ENCODE measurements at places on chromosomes 2 and 18.

- no peak for DNase-seq
These were observed 638 bp downstream of the CEP192 start for GRCh38 chr18:12991821-12992179.

DNA sequence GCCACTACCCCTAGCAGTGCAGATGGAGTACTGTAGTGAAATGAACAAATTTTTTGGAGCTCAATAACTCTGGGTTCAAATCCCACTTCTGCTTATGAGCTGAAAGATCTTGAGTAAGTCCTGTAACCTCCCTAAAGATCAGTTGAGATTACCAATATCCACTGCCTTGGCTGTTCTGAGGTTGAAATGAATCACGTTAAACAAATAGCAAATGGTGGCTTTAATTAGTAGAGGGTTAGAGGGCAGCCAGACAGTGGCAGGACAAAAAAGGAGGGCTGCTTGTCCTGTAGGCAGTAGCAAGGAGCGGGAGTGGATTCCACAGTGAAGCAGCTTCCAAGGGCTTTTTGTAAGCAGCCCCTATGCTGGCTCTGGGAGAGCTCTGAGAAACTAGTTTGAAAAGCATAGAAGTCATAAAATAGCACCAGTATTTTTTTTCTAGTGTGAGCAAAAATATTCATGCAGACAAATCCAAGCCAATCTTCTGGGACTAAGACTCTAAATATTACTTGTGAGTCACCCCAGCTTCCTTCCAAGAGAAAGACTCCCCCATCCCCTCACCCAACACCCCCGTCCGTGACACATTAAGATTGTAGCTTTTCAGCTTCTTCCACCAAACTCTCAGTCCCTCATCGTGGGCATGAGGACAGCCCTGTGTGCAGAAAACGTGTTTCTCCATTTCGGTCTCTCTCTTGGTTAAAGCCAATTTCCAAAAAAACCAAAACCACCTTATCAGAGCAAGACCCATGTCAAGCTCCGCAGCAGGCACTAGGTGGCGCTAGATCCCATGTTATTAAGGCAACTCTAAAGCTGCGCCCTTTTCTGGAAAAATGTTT, 123.5 kb upstream of the LGALSL start:
- DNase-seq: peak; percentile 47

DNA sequence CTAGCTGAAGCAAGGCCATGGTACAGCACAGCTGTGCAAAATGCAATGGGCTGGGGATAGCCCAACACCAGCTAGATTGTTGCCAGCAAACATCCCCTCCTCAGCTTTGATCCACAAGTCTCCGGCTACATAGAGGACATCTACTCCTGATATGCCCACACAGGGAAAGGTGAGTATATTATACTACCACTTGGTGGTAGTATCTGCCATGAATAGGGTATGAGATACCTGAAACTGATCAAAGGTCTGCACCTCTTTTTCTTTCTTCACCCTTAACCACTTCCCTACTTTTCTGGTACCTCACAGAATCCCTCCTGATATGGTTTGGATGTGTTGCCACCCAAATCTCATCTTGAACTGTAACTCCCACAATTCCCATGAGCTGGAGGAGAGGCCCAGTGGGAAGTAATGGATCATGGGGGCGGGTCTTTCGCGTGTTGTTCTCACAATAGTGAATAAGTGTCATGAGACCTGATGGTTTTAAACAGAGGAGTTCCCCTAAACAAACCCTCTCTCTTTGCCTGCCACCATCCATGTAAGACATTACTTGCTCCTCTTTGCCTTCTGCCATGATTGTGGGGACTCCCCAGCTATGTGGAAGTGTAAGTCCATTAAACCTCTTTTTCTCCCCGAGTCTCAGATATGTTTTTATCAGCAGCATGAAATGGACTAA, 279.6 kb downstream of the TXNL1 start:
- no peak for DNase-seq

GRCh38 chr2:159032580-159032979, 64.1 kb downstream of the TANC1 start:
- DNase-seq: no peak

DNA sequence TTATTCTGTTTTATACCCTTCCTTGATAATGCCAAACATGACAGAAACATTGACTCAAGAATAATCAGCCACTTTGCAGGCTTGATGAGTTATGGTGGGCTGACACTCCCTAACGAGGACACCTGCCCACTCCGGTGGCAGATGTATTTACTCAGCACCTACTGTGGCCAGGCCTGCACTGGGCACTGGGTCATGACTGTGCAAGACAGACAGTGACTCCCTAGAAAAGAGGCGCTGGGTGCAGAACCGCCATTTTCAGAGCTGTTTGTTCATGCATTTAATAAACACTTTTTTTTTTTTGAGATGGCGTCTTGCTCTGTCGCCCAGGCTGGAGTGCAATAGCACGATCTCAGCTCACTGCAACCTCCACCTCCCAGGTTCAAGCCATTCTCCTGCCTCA, 32.5 kb downstream of the SNED1 start:
- DNase-seq: no peak

- DNase-seq: no peak
These were observed 1085.4 kb upstream of the NRXN1 start for GRCh38 chr2:52117299-52117698.

GRCh38 chr2:132519566-132519965, 103.0 kb downstream of the GPR39 start:
- no peak for DNase-seq

DNA sequence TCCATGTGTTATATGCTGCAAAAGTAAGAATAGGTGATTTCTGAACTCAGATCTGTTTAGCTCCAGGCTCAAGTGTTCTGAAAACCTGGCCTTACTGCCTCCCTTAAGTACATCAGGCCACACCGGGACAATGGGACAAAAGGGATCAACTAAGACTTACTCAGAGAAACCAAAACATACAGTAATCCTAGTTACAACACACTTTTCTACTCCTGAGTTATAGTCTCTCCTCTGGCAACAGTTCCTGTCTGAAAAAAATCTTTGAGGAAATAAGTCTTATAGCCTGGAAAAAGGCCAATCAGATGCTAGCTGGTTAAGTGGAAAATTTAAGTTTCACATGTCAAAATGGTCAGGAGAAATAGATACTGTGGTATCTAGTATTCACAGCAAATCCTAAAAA, 5.6 kb downstream of the METTL5 start:
- no peak for DNase-seq

DNA sequence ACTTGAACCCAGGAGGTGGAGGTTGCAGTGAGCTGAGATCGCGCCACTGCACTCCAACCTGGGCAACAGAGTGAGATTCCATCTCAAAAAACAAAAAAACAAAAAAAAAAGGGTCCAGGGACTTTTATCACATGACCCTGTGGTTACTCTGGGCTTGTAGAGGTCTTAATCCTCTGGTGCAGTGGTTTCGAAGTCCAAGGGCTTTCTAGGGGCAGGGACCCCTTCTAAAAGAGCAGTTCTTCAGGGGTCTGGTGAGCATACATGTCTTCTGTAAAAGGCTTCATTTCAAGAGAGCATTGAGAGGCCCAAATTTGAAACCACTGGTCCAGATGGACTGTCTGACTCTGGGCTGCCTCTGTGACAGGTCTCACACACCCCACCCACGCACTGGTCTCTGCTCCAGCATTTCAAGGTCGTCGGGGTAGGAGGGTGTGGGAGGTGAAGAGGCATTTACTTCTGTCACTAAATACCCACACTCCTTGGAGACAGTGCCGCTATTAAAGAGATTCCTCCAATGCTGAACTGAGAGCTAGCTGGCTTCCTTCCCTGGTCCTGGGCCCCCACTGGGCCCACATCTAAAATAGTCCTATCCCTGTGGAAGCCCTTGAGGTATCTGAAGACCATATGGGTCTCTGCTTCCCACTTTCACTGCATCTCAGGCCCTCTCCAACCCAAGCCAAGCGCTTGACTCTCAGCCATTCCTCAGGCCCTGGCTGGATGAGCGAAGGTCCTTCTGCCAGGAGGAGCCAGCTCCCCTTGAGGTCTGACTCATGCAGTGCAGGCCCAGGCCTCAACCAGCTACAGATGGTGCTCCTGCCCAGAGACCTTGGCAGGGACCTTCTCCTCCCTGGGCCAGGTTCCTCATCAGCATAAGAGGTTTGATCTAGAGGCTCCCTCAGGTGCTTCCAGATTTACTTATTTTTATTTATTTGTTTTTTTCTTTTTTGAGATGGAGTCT, 44.8 kb downstream of the PAX8 start:
- DNase-seq: no peak

DNA sequence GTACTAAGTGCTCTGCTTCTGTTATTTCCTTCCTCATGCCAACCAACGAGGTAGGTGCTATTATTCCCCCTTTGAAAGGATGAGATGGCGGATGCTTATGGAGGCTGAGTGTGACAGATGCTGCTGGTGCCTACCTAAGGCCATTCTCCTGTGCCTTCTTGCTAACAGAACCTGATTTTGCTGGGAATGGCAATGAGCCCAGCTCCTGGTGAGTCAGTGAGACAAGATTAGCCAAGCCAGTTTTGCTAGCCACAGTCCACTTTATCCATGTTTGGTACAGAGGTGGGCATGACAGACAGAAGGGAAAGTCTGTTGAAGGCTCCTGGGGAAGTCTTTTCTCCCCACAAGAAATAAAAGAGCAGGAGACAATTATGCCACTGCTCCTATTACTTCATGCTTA, 43.7 kb upstream of the TMEM163 start:
- no peak for DNase-seq

GRCh38 chr18:76398295-76398694, 96.7 kb downstream of the ZNF516 start:
- no peak for DNase-seq

DNA sequence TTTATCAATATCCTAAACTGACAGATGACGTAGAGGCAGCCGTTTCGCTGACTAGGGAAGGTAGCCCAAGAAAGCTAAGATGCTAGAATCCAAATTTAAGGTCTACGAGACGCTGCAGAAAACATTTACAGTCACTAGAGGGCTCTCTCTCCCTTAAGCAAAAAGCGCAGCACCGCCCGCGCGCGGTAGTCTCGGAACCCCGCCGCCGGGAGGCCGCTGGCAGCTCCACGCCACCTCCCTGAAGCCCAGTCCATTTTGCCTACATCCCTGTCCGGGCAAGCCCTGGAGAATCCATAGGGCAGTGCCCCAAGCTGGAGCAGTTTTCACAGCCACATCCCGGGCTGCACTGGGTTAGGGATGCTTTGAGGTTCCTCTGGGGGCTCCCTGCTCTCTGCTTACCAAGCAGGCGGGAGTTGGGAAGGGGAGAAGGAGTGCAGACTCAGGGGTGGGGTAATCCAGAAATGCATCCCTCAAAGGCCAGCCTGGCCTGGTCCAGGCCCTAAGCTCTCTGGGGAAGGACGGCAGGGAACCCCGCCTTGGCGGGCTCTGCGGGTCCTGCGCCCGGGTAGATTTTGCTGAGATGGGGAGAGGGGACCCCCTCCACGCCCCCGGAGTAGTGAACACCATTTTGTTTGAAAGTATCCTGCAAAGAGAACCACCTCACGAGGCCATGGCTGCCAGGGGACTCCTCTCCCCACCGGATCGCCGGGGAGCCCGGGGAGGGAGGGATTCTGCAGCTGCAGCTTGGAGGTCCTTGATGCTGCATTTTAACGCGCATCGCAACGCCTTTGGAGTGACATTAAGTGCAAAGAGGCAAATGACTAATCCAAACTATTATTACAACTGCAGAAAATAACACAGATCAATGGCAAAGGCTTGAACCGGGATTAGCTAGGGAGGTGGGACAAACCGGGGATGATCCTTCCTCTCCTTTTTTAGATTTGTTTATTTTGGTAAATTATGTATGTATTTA, 1.3 kb upstream of the DPYSL5 start:
- DNase-seq: no peak

DNA sequence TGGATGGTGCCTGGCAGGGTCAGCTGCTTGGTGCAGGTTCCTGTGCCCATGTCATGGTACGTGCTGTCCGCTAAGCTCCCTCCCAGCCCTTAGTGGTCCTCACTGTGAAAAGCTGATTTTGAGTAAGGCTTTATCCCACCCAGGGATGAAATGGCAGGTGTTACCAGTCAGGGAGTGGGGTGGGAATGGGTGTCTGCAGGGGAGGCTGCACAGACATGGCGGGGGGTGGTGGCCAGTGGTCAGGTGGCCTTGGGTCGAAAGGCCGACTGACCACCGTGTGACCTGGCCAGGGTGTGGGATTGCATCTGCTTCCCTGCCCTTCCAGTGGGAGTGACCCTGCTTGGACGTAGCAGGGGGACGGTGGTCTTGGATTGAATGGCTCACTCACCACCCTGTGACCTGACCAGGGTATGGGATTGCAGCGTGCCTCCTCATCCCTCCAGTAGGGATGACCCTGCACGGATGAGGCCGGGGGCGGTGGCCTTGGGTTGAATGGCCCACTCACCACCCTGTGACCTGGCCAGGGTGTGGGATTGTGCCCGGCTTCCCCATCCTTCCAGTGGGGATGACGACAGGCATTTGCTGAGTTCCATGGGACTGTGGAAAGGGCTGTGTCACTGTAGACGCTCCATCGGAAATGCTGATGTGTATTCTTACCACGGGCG, 29.8 kb downstream of the AGAP1 start:
- DNase-seq: no peak

- DNase-seq: no peak
These were observed 57.9 kb downstream of the ZNF638 start for GRCh38 chr2:71389384-71390072.

DNA sequence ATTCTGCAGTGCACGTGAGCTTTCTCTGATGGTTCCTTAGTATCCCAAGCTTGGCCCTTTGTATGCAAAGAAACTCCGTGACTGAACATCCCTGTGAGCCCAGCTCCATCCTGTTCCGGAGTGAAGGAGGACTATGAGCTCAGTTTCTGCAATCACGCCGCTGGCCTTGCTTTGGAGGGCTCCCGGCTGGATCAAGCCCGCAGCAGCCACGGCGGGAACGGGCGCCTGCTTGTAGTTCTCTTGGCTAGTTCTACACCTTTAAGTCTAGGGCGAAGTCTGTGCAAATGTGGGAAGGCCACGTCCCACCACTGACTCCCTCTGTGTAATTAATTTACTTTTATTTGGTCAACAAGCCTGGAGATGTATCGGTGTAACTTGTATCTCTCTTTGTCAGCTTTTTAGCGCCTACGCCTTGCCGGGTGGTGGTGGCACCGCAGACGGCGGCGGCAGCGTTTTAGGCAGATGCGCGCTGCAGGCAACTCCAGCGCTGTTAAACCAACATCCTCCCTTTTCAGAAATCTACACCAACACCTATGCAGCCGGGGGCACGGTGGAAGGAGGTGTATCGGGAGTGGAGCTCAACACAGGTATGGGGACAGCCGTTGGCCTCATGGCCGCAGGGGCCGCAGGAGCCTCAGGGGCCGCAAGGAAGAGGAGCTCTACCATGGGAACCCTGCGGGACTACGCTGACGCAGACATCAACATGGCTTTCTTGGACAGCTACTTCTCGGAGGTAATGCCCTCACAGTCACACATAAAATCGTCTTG, 34.3 kb downstream of the DSG4 start:
- no peak for DNase-seq

DNA sequence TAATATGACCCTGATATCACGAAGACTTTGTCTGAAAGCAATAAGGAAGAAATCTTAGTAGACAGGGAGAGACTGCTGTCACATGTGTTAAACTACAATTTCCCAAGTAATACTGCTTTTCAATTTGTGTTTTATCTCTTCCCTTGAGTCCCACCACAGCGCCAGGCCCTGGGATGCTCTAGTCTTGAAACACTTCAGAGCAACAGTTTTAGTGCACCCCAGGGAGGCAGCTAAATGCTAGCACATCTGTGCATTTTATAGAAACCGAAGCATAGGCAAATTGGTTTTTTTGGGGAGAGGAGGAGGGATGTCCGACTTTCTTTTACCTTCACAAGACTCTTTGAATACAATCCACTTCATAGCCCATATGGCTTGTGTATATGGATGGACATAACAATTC, 550.0 kb upstream of the SYT4 start:
- DNase-seq: no peak
